Stimulated activated CD4-positive, alpha-beta T cell treated with anti-CD3 and anti-CD28 coated beads, Interleukin-15, amount 100 ng/mL, for 48 hours (primary cell): ENCODE measurements at places on chromosomes 5 and 9.

GRCh38 chr5:170466988-170467707 is 36.7 kb upstream of the KCNIP1 start:
- peak; percentile 50 for DNase-seq

GRCh38 chr5:41508186-41508585 is 2.2 kb downstream of the PLCXD3 start:
- no peak for DNase-seq

GRCh38 chr5:89053547-89053946 is 170.6 kb upstream of the MEF2C start:
- DNase-seq: no peak

DNA sequence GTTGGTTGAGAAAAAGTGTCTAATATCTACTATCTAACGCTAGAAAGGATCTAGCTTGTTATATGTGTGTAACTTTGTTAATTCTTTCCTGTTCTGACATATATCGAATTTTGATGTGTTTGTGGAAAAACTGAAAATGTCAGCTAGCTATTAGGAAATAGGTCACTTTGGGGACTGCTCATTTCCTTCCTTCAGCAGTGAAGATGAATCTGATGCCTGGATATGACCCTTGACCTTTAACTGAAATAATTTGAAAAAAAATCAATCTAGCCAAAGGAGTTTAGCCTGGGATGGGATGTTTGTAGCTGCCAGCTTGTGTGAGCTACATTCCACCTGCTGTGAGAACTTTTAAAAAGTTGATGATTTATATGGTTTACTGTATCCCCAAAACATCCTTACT is 66.8 kb downstream of the CD180 start:
- DNase-seq: no peak

GRCh38 chr9:9730174-9730573 is 882.6 kb downstream of the PTPRD start:
- no peak for DNase-seq

DNA sequence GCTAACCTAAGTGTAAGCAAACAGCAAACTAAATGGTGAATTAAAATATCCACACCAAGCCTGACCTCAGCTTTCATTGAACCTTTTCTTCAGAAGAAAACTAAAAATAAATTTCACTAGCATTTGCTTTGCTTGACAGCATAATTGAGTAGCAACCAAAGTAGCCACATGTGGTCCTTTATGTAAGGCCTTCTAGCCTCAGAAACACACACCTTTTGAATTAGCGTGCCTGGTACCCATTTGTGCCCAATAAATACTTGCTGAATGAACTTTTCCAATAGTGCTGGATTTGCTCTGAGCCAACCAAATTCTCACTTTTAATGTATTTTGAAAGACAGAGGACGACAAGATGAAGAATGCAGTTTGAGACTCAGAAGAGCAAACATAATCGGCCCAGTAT is 2.1 kb upstream of the NIPBL start:
- DNase-seq: no peak

DNA sequence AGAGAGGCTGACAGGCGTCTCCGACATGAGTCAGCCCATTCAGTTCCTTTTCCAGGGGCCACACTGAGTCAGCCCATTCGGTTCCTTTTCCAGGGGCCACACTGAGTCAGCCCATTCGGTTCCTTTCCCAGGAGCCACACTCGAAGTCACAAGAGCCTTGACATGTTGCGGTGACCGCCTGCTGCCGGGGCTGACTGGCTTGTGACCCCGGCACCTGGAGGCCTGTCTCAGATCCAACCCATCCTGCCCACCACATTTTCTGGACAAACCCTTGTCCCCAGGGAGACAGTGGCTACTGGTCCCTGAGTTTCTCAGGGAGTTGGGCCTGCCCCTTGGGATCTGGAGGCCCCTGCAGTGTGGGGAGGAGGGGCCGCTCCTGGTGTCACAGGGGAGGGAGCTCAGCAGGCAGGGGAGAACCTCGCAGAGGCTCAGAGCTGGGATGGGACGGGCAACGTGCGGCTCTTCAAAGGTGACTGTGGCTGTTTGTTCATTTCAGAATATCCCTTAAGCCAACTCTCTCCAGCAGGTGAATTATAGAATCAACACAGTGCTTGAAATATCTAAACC is 40.5 kb upstream of the LPCAT1 start:
- DNase-seq: no peak

- peak; percentile 73 for DNase-seq
These were observed 61.3 kb downstream of the RAPGEF1 start for GRCh38 chr9:131678499-131679111.

DNA sequence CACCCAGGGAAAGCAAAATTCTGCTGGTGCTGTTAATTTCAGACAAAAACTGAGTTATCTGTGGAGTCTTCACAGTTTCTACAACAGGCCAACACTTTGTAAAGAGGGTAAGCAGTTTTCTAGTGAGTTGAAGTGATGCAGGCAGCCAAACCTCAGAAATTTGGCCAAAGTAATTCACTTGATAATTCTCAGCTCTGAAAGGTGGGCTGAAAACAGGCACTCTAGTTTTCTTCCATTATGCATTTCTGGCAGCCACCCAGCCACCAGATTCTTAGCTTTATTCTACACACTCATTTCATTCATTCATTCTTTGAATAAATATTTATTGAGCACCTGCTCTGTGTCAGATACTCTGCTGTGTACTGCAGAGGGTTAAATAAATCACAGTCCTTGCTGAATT is 184.2 kb downstream of the RAB3C start:
- no peak for DNase-seq

DNA sequence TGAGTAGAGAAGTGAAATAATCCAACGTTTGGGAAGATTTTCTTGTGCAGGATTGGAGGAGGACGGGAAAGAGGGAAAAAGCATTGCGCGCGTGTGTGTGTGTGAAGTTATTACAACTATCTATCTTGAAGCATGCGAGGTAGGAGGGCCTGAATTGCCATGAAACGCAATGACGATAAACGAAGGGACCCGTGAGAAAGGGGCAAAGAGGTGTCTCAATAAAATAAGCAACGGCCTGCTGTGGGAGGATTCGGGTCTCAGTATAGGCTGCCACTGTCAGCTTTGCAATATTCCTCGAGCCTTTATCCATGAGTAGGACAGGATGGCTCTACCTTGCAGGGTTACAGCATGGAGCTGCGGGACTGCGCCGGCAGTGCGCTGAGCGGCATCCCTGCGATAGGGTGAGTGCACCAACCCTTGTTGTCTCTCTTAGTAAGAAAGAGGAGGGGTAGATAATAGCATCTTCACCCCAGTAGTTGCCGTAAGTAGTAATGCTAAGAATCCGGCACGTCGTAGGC is 631 bp upstream of the RCL1 start:
- DNase-seq: no peak

DNA sequence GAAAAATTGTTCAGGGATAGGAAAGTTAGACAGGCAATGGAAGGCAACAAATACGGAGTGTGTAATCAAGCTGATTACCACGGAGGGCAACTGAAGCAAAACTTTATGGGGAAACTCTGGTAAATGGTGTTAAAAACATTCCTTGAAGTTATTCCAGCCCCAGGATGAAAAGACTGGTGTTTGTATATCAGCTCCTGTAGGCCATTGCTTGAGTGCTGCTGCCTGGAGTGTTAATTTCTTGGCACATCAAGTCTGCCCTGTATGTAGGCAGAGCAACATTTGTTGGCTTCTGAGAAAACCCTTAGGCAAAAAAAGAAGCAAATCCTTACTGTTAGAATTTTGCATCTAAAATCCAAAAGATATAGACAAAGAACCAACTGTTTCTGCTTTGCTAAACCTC is 686.5 kb upstream of the ACO1 start:
- DNase-seq: no peak

- DNase-seq: peak; percentile 22
These were observed 61.8 kb downstream of the SPATA31C2 start for GRCh38 chr9:88076286-88077070.

GRCh38 chr5:141778683-141779082 is 96.7 kb upstream of the ARAP3 start:
- DNase-seq: no peak

- no peak for DNase-seq
These were observed 567.9 kb downstream of the TAF11L14 start for GRCh38 chr5:18202164-18202563.

DNA sequence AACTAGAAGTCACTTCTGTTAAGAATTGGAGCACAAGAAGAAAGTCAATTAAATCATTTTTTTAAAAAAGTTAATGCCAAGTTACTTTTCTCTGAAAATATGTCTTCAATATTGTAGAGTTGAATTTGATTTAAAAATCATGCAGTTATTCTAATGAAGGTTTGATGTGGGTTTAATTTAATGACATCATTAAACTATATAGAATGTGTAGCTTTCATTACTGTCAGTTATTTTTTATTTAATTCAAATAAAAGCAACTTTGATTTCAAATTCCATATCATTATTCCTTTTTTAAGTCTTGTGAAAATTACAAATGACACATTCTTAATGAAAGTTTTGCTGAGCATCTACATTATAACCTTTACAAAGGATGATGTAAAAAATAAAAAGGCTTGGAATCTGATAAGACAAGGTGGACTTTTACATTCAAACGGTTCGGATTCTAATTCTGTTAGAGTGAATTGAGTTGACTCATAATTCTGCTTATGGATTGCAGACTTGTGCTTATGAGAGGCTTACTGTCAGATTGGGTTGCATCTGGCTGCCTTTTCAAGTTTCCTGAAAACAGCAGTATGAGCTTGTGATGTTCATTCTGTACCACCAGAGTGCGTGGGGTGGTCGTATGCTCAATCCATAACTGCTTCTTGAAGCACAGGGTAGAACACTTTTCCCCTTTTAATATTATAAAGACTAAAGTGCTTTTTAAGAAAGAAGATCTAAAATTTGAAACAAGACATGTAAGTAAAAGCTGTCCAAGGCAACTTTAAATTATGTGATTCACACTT is 253.0 kb upstream of the ARRDC3 start:
- DNase-seq: no peak

DNA sequence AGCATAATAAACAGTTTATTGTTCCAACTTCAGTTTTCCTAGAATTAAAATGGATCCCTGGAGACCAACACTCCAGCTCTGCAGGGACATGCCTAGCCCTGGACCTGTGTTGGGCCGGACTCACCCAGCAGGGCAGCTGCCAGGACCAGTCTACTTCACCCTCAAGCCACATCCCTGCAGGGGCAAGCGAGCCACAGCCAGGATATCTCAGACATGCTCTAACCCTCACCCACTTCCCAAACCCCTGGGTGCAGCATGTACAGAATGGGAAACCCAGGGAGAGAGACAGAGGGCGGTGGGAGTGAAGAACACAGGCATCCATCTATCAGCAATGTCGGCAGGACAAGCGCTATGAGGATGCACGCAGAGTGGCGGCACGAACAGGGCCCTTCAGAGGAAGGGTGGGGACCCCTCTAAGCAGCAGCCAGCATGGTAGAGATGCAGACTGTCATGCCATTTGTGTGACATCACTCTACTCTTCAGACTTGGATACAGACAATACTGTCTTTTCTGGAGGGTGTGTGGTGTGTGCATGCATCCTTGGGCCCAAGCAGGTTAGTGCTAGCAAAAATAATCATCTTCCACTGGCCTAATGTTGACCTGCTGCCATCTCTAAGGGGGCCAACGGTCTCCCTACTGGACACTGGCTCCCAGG is 83.1 kb downstream of the SEMA4D start:
- DNase-seq: no peak

GRCh38 chr5:71533615-71534014 is 53.5 kb upstream of the MCCC2 start:
- DNase-seq: no peak

- DNase-seq: no peak
These were observed 273.2 kb downstream of the SH3GL2 start for GRCh38 chr9:17852108-17852507.

GRCh38 chr9:353077-353476 is 138.4 kb downstream of the DOCK8 start:
- no peak for DNase-seq

DNA sequence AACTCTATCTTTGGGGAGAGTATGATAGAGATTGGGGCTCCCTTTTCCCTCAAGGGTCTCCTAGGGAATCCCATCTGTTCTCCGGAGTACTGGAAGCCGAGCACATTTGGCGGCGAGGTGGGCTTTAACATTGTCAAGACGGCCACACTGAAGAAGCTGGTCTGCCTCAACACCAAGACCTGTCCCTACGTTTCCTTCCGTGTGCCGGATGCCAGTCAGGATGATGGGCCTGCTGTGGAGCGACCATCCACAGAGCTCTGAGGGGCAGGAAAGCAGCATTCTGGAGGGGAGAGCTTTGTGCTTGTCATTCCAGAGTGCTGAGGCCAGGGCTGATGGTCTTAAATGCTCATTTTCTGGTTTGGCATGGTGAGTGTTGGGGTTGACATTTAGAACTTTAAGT is 21.5 kb downstream of the PTGS1 start:
- DNase-seq: no peak

- no peak for DNase-seq
These were observed 2.0 kb downstream of the CXXC5 start for GRCh38 chr5:139650031-139650688.

DNA sequence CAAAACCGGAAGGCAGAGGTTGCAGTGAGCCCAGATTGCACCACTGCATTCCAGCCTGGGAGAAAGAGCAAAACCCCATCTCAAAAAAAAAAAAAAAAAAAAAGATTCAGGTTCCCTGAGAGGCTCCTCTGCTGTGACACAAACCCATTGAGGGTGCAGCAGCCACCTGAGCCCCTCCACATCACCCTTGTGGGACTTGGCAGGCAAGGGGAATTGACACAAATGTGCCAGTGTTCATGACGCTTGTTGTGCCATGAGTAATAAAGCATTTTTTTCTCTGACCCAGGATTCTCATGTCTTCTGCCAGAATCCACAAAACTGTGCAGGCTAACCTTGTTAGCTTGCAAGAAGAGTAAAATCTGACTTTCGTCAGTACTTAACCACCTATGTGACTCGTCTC is 149.6 kb downstream of the TTC39B start:
- DNase-seq: no peak

DNA sequence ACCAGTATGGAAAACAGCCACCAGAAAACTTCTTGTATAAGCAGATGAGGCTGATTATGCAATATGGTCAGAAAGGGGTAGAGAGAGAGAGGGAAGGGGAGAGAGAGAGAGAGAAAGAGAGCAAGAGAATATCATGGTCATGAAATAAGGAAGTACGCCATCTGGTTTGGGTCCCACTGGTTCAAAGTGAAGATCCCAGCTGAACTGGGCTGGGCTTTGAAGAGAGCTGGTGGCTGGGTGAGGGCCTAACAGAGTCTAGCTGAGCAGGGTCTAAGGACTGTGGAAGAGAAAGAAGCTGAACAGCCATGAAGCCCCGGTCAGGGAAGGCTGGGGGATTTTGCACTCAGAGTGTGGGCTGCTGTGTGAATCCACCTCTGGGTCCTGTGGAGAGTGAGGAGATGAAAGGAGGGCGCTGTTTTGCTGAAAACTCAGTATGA is 14.6 kb downstream of the TRIM14 start:
- DNase-seq: no peak

DNA sequence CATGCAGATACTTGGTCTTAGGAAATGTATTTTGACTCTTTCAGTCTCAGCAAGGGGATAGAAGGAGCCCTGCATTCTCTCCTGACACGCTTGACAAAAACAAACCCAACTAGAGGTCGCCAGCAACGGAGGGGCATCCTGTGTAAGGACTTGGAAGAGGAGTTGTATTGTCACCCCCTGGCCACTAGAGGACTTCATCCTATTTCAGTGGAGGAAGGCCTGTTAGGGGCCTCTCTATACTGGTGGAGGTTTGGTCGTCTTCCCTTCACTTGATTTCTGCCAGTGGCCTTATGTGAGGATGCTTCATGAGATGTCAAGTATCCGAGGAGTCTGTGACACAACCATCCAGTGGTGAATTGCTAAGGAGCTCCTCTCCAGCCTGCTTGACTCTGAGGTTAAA is 122.8 kb upstream of the STC2 start:
- DNase-seq: no peak
